ENCODE measurements at places on chromosomes 7 and 10. TPM values are rescaled to one million over a fixed set of nuclear protein-coding genes. Genes with fewer than 3 reads are reported as not detected.
A peak's percentile ranks its signal among the peaks of the same experiment; 100 is the strongest.

DNA sequence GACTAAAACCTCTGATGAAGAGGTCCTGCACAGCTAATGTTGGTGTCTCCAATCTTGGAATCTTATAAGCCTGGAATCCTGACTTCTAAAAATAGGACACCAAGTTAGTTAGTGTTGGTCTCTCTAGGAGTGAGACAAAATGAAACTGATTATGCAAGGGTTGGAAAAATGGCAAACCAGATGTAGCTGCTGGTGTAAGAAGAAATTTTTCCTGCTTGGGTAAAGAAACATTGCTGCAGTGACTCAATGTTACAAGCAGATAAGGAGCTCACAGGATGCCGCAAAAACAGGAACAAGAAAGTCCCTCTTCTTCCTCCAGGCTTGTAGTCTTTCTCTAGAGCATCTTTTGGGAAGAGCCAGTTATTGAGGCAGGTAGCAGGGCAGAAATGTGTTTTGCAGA is 449.0 kb downstream of the ETV1 start:
- no peak for DNase-seq

GNGT1 gene
- not detected for total RNA-seq

TMEM270 gene
- total RNA-seq = 0.59 TPM

GRCh38 chr7:1236831-1237701 is 4.4 kb downstream of the UNCX start:
- no peak for DNase-seq

WIPF3 gene
- 4.9 TPM for total RNA-seq

DNA sequence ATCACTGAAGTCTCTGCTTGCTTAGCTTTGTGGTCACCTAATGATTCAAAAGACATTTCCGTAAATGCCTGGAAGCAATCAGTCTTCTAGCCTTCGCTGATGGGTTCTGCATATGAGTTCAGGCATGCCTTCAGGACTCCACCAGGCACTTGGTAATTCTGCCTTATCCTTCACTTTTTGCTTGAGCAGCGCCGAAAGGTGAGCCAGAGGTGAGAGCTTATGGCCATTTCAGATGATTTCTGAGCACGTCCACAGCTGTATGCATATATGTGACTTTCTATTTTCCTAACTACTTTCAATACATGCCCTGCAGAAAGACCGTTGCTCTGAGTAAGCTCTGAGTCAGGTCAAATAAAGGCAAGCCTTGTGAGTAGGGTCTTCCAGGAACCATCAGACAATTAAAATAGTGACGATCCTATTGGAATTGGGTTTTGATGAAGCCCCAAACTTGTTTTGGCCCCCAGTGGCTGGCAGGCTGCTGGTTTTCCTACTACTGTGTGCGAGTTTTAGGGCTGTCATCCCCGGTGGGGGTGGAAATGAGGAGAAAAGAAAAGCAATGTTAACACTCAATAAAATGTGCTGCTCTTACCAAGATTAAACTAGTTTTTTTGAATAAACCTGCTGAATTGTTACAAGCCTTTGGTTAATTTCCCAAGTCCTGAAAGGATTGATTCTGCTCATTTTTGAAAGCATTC is 154.4 kb upstream of the AKR1E2 start:
- peak; percentile 61 for DNase-seq

HOXA5 gene
- 8.3 TPM for total RNA-seq

DNA sequence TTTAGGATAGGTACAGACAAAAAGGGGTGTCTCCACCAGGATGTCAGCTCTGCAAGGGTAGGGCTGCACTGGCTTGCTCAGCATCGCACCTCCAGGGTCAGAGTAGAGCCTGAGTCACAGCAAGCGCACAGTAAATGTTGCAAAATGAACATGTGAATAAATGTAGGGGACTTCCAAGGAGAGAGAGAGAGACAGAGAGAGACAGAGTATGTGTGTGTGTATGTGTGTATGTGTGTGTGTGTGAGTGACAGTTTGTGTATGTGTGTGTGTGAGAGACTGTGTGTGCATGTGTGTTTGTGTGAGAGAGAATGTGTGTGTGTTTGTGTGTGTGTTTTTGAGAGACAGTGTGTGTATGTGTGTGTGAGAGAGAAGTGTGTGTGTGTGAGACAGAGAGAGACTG is 163.3 kb downstream of the RPS24 start:
- DNase-seq = no peak

GRCh38 chr7:138543739-138544138 is 83.7 kb downstream of the TRIM24 start:
- DNase-seq = no peak

CH25H gene
- total RNA-seq = 0.73 TPM

GRCh38 chr7:111803015-111803758 is 240.9 kb upstream of the IMMP2L start:
- DNase-seq = no peak

DNA sequence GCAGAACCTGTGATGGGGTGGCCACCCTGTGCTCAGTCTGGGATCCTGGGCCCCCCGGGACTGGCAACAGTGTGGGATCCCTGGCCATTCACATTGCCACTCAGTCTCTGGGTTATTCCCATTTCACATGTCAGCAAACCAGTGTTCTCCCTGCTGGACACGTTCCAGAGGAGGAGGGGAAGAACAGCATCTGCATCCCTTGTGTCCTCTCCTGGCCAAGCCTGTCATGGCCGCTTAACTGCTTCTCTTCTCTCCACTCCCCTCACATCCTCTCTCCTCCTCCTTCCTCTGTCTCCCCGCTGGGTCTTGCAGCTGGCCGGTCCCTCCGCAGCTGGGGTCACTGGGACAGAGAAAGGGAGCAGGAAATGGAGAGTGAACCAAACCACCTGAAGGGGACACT is 74.4 kb downstream of the C10orf105 start:
- DNase-seq = no peak

DNA sequence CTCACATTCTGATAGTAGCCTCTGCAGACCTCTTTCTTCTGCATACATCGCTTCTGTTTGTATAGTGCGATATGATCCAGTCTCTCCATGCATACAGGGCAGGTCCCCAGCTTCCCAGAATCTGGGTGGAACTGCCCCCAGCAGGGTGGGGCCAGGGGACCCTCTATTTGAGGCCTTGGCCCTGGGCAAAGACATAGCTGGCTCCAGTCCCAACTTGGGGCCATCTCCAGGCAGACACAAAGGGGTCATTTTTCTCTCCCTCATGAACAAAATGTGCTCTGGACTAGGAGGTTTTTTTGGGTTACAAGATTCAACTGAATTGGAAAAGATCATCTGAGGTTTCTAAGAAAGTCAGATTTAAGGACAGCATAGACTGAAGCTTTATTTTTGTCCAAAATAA is 21.1 kb upstream of the HSPA12A start:
- no peak for DNase-seq

DNA sequence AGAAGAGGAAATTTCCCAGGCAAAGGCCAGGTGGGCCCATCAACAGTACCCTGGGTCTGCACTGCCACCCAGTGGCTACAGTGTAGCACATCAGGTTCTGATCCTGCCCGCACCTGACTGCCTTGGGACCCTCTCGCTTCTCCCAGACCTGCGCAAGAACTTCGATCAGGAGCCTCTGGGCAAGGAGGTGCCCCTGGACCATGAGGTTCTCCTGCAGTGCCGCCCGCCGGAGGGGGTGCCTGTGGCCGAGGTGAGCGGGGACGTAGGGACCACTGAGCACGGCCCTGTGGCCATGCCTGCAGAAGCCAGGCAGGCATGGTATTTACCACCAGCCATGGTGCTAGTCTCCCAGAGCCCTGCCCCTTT is 33.9 kb upstream of the SLC29A3 start:
- DNase-seq = peak; percentile 67
